Hypothalamus (tissue), 51 donors: ENCODE measurements at places on chromosomes 3 and 15.

GRCh38 chr3:31876331-31876730, 104.7 kb downstream of the OSBPL10 start:
- no peak for DNase-seq

- no peak for DNase-seq
Observed at GRCh38 chr15:47301481-47301880, 415.8 kb upstream of the SEMA6D start.

- DNase-seq, result no peak
Observed at GRCh38 chr3:64426551-64426950, 201.3 kb upstream of the PRICKLE2 start.

DNA sequence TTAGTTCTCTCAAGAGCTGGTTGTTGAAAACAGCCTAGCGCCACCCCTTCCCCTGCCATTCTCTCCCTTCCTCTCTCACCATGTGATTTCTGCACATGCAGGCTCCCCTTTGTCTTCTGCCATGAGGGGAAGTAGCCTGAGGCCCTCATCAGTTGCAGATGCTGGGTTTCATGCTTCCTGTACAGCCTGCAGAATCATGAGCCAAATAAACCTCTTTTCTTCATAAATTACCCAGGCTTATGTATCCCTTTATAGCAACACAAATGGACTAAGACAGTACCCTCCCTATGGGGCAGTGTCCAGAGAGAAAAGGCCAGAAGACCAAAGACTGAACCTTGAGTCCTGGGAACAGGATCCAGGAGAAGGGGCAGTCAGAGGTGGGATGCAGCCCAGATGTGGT, 54.7 kb downstream of the CLEC3B start:
- DNase-seq, result no peak

DNA sequence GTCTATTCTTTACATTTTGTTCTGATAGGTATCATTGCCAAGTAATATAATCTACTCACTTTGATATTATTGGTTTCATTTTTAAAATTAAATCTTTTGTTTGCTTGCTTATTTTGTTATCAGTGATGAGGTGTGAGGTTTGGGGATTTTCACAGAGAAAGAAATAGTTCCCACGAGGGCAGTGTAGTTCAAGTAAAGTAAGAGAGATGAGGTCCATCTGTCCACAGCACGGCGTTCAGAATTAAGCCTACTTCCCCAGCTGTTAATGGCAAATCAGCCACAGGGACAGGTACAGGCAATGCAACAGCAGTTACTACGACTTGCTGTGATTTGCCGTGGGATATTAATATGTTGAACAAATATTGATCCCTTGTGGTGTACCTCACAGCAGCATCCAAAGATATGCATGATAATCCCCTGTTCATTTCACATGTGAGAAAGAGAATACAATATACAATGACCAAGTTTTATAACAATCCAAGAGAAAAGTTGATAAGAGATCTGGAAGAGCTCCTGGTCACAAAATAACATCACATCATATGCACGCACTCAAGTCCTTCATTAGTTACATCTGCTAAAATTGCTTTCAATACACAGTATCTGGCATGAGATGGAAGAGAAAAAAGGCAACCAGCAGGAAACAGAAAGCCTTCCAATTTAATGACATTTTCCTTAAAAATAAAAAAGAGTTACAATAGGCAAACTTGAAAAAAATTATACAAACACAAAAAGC, 131.6 kb downstream of the TUSC7 start:
- no peak for DNase-seq

- no peak for DNase-seq
Observed at GRCh38 chr3:72810659-72811434, 37.4 kb downstream of the SHQ1 start.

DNA sequence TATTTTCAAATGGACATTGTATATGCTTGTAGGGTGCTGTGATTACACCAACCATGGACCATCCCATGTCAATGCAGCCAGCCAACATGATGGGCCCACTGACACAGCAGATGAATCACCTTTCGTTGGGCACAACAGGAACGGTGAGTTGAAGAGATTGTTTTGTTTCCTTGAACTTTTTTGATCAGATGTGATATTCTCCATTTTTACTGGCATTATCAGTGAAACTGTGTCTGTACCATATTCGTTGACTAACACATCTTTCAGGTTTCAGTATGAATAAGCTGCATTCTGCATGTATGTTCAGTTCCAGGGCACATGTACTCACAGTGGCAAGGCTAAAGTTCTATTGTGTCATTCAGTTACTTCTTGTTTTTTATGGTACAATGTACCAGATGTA, 655.2 kb downstream of the RBMS3 start:
- DNase-seq, result no peak

GRCh38 chr15:60651734-60652141, 172.8 kb upstream of the ICE2 start:
- no peak for DNase-seq
